ENCODE measurements at places on chromosomes 12 and 14.

DNA sequence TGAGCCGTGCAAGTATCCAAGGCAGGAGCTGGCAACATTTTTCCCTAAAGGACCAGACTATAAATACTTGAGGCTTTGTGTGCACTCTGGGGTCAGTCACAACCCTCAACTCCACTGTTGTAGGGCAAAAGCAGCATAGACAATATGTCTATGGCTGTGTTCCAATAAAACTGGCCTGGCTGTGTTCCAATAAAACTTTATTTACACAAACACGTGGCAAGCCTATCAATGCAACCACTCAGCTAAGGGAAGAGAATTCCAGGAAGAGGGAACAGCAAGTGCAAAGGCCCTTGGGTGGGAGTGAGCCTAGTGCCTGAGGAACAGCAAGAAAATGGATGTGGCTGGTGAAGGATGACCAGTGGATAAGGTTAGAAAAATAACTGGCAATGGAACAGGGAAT is 11.3 kb upstream of the FAM181A start:
- no peak for DNase-seq

GRCh38 chr12:55703901-55704761 is 3.6 kb downstream of the ITGA7 start:
- no peak for DNase-seq

DNA sequence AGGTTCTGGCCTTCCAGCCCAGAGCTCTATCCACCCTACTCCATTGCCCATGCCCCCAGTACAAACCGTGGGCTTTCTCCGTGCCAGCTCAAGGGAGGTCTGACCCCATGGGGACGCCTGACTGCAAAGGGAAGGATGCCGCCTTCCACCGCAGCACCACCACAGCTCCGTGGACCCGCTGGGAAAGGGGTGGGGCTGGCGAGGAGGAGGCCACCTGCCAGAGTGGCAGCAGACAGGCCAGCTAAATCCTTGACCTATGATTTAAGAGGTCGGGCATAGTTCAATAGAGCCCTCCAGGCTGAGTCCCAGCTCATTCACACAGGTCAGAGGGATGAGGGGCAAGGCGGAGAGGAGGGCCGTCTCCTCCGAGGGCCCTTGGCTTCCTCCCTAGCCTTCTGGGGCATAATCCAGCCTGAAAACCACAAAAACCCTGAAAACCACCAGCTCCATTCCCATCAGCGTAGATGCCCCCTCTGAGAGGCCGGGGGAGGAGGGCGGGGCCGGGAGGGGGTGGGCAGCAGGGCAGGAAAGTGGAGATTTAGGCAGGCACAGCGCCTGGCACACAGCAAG is 14.9 kb upstream of the FIGNL2 start:
- no peak for DNase-seq

- DNase-seq, result no peak
Measured at GRCh38 chr14:96713426-96713825, 83.8 kb upstream of the VRK1 start.

DNA sequence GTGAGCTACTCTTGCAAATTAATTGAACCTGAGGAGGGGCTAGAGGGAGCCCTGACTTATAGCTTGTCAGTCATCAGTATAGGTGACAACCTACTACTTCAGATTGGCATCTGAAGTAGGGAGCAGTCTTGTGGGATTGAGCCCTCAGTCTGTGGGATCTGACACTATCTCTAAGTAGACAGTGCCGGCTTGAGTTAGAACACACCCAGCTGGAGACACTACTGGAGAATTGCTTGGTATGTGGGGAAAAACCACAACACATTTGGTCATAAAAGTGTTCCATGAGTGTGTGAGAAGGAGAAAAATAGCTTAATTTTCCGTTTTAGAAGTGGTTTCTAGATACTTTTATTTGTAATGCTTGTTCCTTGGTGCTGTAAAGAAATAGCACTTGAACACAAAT is 30.5 kb upstream of the DDHD1 start:
- DNase-seq, result no peak

DNA sequence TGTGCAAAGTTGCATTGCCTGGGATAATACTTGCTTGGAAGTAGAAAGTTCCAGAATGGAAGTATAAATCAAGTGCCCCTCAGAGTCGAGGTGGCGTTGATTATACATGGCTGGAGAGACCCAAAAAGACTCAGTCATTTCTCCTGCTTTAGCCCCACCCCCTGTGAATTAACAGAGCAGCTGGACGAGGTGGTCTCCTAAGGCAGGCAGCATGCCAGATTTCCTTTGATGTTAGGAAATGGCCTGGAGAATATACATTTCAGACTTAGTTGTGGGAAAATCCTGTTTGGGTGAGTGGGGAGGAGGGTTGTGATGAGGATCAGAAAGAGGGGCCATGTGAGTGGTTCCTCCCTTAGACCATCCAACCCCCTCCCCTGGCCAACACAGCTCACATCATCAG is 406.1 kb upstream of the TMPO start:
- DNase-seq, result no peak

- no peak for DNase-seq
Measured at GRCh38 chr12:65673156-65673690, 151.1 kb upstream of the HMGA2 start.

- DNase-seq, result no peak
Measured at GRCh38 chr14:61257469-61258057, 23.6 kb downstream of the TMEM30B start.

- no peak for DNase-seq
Measured at GRCh38 chr12:113069149-113069548, 12.6 kb downstream of the DTX1 start.
